ENCODE measurements at places on chromosomes 3 and 15.
A peak's percentile ranks its signal among the peaks of the same experiment; 100 is the strongest.

- peak; percentile 75 for DNase-seq
Observed at GRCh38 chr3:132034486-132035464, at the start of gene CPNE4. CPNE4 (minus strand) TSS chr3:132035014.

DNA sequence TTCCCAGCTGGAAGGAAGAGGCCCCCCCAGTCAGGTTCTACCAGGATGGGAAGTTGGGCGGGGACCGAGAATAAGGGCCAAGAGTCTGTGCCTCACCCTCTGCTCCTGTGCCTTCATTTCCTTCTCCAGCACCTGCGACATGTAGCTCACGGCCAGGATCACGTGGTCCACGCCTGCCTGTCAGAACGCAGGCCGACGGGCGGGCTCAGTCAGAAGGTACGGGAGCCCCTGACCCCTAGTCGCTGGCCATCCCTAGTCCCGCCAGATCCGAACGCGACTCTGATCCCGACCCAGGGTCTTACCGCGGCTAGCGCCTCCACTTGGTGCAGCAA lies 489 bp downstream of the GMPPB start:
- DNase-seq: peak; percentile 58

DNA sequence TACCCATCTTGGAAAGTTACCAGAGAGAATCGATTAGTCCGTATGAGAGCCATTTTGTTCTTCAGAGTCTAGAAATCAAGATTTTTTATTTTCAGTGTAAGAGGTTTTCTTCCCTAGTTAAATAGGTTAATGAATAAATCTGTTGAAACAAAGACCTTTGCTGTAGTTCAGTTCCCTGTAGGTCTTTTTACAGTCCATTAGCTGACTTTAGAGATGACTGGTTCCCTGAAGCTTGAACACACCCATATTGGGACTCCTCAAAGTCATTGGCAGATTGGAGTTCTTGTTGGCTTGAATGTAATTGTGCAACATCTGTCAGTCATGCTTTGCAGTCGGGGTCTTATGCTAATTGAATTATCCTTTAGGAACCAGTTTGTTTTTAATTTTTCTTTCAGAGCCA lies 45.3 kb downstream of the SEMA6D start:
- no peak for DNase-seq

DNA sequence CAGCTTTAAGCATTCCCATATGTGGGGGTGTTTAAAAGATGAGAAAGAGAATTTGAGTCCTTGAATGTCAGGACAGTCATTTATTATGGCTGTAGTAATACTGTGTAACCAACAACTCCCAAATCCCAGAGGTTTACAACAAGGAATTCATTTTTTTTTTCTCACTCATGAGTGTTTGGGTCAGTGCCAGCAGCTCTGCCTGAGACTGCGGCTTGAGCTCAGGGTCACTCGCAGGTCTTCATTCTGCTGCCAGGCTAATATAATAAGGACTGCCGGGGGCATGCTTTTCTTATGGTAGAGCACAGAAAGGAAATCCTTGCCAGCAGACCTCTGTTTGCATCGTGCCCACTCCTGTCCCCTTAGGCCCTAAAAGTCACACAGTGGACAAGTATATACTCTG lies 277.9 kb upstream of the LMCD1 start:
- DNase-seq: no peak

DNA sequence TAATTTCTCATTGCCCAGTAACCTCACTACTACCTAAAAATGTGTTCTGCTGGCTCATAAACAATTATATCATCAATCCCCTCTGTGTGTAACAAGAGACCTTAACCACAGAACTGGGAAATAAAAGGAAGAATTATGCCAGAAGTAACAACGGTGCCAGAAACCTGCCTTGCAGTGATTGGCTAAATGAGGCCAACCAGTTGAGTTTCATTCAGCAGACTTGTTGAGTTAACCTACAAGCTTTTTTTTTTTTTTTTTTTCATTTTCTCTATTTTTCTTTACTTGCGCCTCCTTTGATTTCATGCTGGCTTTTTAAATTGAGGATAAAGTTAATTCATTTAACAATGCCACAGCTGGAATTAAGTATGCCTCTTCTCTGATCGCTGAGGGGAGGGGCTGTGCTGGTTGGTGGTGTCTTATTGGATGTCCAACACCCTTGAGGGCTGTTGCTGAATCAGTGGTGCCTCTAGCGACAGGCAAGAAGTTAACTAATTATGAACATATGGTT lies 30.0 kb upstream of the GMNC start:
- DNase-seq: no peak

DNA sequence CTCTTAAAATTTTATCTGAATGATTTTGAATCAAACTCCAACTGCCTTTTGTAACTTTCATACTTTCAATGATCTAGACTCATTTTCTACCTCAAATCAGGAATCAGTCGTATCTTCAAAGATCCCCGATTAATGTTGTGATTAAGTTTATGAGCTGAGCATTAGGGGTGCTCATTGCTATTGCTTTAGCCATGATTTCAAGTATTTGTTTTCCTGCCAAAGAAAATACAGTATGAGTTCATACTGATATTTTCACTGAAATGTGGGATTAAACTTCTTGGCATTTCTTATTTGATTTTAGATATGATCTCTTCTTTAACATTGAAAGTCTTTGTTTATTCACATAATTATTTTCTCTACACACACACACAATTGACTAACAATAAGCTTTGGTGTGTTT lies 785.6 kb downstream of the NTRK3 start:
- DNase-seq: no peak

GRCh38 chr3:89447243-89447642 lies 339.8 kb downstream of the EPHA3 start:
- DNase-seq: no peak

- no peak for DNase-seq
Observed at GRCh38 chr15:45161666-45162065, 26.1 kb downstream of the SHF start.

Measured in posterior cingulate gyrus (tissue), 11 donors.